ENCODE measurements at places on chromosomes 6 and 20. TPM values are rescaled to one million over a fixed set of nuclear protein-coding genes. Genes with fewer than 3 reads are reported as not detected.

Gene DOK5
- 4.6 TPM for total RNA-seq

Gene SLC22A16
- total RNA-seq: 1.4 TPM

Gene KCNS1
- not detected for total RNA-seq

Gene CD83
- 12.9 TPM for total RNA-seq

Gene RAB32
- total RNA-seq: 33.2 TPM

Gene IGF2R
- 111 TPM for total RNA-seq

Gene DSN1
- total RNA-seq: 6.4 TPM

Gene SLC26A8
- 0.35 TPM for total RNA-seq

Gene PAK5
- total RNA-seq: not detected

Gene RNF217
- total RNA-seq: 34.1 TPM

Gene NKX2-4
- total RNA-seq: not detected

Gene HLA-G
- total RNA-seq: not detected

Gene EDN3
- total RNA-seq: not detected

Gene ADGRF5
- total RNA-seq: 71.1 TPM

Gene ALDH8A1
- total RNA-seq: 1.1 TPM

Gene OR2B6
- not detected for total RNA-seq

Gene PTPRT
- not detected for total RNA-seq

Gene TMEM14A
- total RNA-seq: 12.6 TPM

Gene FAM83B
- total RNA-seq: not detected

Gene DDX43
- total RNA-seq: 0.32 TPM

Gene HLA-DPB1
- total RNA-seq: 52.5 TPM

Gene PLN
- total RNA-seq: 5.6 TPM

Gene FAM83C
- not detected for total RNA-seq

Gene HLA-DQA1
- 12.7 TPM for total RNA-seq

Gene PRPH2
- 1.4 TPM for total RNA-seq

Gene CST1
- total RNA-seq: not detected

Gene TSPO2
- not detected for total RNA-seq

Gene C6orf58
- not detected for total RNA-seq

Gene TP53INP2
- total RNA-seq: 16.8 TPM

Gene PRDM13
- total RNA-seq: not detected

All from mesenteric fat pad (tissue), 1 donor.